ENCODE measurements at places on chromosomes 6 and 20. TPM values are rescaled to one million over a fixed set of nuclear protein-coding genes. Genes with fewer than 3 reads are reported as not detected.

DNA sequence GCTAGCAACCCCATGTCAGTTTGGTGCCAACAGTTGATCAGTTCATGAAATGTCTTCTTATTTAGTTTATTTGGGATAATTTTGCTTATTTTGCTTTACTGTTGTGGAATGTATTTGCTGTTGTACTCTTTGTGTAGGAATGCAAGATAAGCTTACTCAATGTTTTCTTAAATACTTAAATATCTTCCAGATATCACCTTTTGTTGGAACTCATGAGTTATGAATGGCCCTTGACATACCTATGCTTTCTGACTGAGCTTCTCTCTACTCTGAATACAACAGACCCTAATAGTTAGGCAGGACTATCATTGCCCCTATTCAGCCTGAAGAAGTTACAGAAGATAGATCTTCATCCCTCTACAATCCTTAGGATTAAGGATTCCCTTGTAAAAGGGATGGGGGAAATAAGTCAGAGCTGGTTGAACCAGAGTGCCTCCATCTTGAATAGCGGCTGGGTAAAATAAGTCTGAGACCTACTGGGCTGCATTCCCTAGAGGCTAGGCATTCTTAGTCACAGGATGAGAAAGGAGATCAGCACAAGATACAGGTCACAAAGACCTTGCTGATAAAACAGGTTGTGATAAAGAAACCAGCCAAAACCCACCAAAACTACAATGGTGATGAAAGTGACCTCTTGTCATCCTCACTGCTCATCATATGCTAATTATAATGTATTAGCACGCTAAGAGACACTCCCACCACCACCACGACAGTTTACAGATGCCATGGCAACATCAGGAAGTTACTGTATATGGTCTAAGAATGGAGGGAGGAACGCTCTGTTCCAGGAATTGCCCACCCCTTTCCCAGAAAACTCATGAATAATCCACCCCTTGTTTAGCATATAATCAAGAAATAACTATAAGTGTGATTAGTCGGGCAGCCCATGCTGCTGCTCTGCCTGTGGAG, 196.9 kb downstream of the AKAP7 start:
- no peaks in the 10 kb centered on the region for H3K36me3 ChIP-seq
- H3K27ac ChIP-seq: peak overlapping the region; percentile 24
- H3K27me3 ChIP-seq: no peaks in the 10 kb centered on the region
- H3K4me3 ChIP-seq: no peak overlapping the region
- no peak for DNase-seq

- no peaks in the 10 kb centered on the region for H3K4me1 ChIP-seq
- H3K27me3 ChIP-seq: no peaks in the 10 kb centered on the region
- no peaks in the 10 kb centered on the region for H3K36me3 ChIP-seq
- DNase-seq: no peak
Measured at GRCh38 chr6:145761584-145761983, 26.3 kb upstream of the EPM2A start.

The SLC32A1 gene
- total RNA-seq: not detected

GRCh38 chr6:147724454-147724853, 216.0 kb downstream of the SAMD5 start:
- no peak for DNase-seq
- no peaks in the 10 kb centered on the region for H3K36me3 ChIP-seq
- no peak overlapping the region for H3K4me3 ChIP-seq
- H3K4me1 ChIP-seq: no peaks in the 10 kb centered on the region
- H3K27me3 ChIP-seq: no peaks in the 10 kb centered on the region

DNA sequence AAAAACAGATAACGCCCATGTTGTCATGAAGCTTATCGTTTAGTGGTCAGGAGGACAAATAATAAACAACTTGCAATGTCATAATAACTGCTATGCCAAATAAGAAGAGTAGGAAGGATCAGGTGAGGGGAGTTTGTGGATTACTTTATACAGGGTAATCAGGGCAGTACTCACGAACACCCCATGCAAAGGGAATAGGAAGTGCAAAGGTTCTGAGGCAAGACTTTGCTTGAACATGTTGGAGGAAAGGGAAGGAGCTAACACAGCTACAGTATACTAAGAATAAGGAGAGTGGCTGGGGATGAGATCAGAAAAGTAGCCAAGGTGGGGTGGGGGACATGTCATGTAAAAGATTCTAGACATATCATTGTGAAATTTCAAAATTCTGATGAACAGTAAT, 292.0 kb upstream of the RUNX2 start:
- H3K27ac ChIP-seq: no peak overlapping the region
- H3K36me3 ChIP-seq: no peaks in the 10 kb centered on the region
- no peak for DNase-seq
- H3K27me3 ChIP-seq: no peaks in the 10 kb centered on the region
- H3K4me3 ChIP-seq: no peak overlapping the region

GRCh38 chr6:41187924-41188886, 12.7 kb downstream of the TREML2 start:
- no peak overlapping the region for H3K4me3 ChIP-seq
- H3K27ac ChIP-seq: no peak overlapping the region
- peaks cover 27% of the 10 kb centered on the region for H3K27me3 ChIP-seq
- H3K36me3 ChIP-seq: peaks cover 3% of the 10 kb centered on the region
- H3K4me1 ChIP-seq: peaks cover 20% of the 10 kb centered on the region
- DNase-seq: no peak

DNA sequence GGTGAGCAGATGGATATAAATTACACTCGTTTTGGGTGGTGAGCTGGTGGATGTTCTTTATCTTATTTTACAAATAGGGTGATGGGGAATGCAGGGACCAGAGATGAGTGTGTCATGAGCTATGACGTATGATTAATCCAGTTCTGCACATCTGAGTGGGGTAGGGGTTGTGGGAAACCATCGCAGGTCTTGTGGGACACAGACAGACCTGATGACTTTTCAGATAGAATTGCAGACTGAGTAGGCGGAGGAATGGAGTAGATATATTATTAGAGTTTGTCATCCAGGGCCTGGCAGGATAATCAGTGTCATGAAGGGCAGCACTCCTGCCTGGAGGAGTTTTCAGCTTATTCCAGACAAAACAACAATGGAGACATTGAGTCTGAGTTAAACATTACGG, 12.9 kb upstream of the DSP start:
- H3K27ac ChIP-seq: no peak overlapping the region
- H3K36me3 ChIP-seq: no peaks in the 10 kb centered on the region
- H3K4me1 ChIP-seq: no peaks in the 10 kb centered on the region
- no peaks in the 10 kb centered on the region for H3K27me3 ChIP-seq

The SAYSD1 gene
- 15.4 TPM for total RNA-seq

The NFKBIL1 gene
- 17.2 TPM for total RNA-seq

DNA sequence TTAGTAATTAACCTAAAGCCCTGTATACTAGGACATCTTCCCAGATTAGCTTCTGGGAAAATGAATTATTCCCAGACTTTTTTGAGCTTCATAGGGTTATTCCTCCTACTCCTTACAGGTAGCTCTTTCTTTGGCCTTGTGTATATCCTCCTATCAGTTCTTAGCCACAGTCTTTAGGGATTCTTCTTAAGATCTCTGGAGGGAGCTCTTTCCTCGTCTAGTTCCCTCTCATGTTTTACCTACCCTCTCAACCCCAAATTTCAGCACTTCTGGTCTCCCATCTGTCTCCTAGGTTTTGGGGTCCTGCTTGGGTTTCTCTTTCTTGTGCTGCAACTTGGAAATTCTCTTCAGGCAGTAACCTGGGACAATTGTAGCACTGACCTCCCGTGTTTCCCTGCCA, 46.4 kb upstream of the SLC35B3 start:
- no peaks in the 10 kb centered on the region for H3K4me1 ChIP-seq
- H3K36me3 ChIP-seq: no peaks in the 10 kb centered on the region

The ISM1 gene
- total RNA-seq: 0.71 TPM

- H3K27me3 ChIP-seq: no peaks in the 10 kb centered on the region
- H3K27ac ChIP-seq: no peak overlapping the region
- H3K4me3 ChIP-seq: no peak overlapping the region
- no peak for DNase-seq
Measured at GRCh38 chr6:21935561-21936028, 342.0 kb downstream of the SOX4 start.

DNA sequence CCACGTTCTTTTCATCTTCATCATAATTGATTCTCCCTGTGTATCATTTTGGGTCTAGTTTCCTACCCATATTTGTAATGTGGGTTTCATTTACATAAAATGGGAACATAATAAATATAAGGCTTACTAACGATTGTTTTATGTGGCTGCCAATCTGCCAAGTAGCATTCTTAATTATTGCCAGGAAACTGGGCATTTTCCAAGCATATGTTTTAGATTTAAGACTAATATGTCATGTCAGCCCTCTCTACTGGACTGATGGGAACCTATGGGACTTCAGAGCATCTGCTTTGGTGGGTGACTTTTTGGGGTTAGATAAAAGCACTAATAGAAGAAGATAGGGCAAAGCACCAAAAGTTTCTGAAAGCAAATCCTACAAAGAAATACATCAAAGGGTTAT, 157.5 kb downstream of the TBX18 start:
- H3K27ac ChIP-seq: no peak overlapping the region
- no peaks in the 10 kb centered on the region for H3K4me1 ChIP-seq
- H3K4me3 ChIP-seq: no peak overlapping the region
- no peaks in the 10 kb centered on the region for H3K36me3 ChIP-seq
- DNase-seq: no peak
- H3K27me3 ChIP-seq: no peaks in the 10 kb centered on the region

The SLC22A16 gene
- total RNA-seq: 0.52 TPM

- no peak overlapping the region for H3K27ac ChIP-seq
- H3K4me3 ChIP-seq: no peak overlapping the region
- H3K27me3 ChIP-seq: no peaks in the 10 kb centered on the region
- no peaks in the 10 kb centered on the region for H3K36me3 ChIP-seq
- H3K4me1 ChIP-seq: peaks cover 6% of the 10 kb centered on the region
Measured at GRCh38 chr6:157595768-157596167, 214.8 kb downstream of the ZDHHC14 start.

- no peaks in the 10 kb centered on the region for H3K27me3 ChIP-seq
- H3K36me3 ChIP-seq: no peaks in the 10 kb centered on the region
- no peak overlapping the region for H3K27ac ChIP-seq
- no peaks in the 10 kb centered on the region for H3K4me1 ChIP-seq
- no peak overlapping the region for H3K4me3 ChIP-seq
- no peak for DNase-seq
Measured at GRCh38 chr6:87875781-87876180, 171.9 kb upstream of the SPACA1 start.

GRCh38 chr20:50260479-50261221, 70.0 kb downstream of the CEBPB start:
- H3K4me3 ChIP-seq: no peak overlapping the region
- H3K4me1 ChIP-seq: peaks cover 43% of the 10 kb centered on the region
- H3K27me3 ChIP-seq: no peaks in the 10 kb centered on the region
- H3K27ac ChIP-seq: peak overlapping the region; percentile 71
- no peak for DNase-seq

DNA sequence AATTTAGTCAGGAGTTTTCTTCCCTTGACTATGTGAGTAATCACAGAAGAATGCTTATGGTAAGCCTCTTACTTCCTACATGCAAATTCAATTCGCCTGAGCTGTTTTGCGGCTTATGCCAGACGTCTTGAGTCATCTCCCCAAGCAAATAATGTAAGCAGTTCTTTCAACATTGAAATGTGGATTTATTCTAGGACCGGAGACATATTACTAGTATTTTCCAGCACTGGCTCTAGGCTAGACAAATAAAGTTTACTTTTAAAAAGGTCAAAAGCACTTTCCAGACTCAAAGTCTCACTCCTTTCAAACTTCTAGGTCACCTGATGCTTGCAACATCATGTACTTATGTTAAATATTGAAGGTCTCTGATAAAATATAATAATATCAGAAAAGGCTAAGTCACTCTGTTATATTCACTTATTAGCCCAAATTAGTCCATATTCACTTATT, 38.1 kb upstream of the NOX3 start:
- H3K36me3 ChIP-seq: no peaks in the 10 kb centered on the region
- H3K27ac ChIP-seq: peak overlapping the region; percentile 84
- peak; percentile 75 for DNase-seq
- no peaks in the 10 kb centered on the region for H3K4me1 ChIP-seq
- no peak overlapping the region for H3K4me3 ChIP-seq

GRCh38 chr6:5490501-5491069, 229.3 kb downstream of the FARS2 start:
- H3K27ac ChIP-seq: no peak overlapping the region
- H3K27me3 ChIP-seq: no peaks in the 10 kb centered on the region
- H3K4me1 ChIP-seq: no peaks in the 10 kb centered on the region
- H3K4me3 ChIP-seq: no peak overlapping the region

DNA sequence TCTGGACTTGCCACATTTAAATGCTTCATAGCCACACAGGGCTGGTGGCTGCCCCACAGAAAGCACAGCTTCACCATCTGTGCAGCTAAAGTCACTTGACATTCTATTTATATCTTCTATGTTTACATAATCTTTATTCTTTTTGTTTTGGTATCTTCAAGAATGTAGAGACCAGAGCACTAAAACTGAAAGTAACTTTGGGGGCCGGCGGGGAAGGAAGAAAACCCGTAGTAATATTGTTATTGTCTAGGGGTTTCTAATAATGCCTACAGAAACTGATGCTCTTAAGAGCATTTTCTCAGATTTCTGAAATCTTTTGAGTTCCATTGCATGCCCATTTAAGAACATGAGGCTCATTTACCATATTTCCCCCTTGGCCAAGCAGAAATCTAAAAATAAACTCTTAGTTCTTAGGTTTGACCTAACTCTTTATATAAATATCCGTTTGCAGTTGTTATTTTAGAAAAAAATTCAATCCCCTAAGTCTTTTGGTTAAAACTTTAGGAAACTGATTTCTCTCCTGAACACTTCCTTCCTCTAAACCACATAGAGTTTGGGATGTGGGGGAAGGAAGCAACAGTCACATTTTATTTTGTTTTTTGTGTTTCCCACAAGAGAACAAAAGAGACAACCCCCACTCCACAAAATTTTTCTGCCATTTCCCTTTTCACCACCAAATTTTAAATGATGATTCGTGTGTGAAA, 207.6 kb downstream of the OGFRL1 start:
- no peak for DNase-seq
- H3K27me3 ChIP-seq: no peaks in the 10 kb centered on the region
- peaks cover 4% of the 10 kb centered on the region for H3K4me1 ChIP-seq

DNA sequence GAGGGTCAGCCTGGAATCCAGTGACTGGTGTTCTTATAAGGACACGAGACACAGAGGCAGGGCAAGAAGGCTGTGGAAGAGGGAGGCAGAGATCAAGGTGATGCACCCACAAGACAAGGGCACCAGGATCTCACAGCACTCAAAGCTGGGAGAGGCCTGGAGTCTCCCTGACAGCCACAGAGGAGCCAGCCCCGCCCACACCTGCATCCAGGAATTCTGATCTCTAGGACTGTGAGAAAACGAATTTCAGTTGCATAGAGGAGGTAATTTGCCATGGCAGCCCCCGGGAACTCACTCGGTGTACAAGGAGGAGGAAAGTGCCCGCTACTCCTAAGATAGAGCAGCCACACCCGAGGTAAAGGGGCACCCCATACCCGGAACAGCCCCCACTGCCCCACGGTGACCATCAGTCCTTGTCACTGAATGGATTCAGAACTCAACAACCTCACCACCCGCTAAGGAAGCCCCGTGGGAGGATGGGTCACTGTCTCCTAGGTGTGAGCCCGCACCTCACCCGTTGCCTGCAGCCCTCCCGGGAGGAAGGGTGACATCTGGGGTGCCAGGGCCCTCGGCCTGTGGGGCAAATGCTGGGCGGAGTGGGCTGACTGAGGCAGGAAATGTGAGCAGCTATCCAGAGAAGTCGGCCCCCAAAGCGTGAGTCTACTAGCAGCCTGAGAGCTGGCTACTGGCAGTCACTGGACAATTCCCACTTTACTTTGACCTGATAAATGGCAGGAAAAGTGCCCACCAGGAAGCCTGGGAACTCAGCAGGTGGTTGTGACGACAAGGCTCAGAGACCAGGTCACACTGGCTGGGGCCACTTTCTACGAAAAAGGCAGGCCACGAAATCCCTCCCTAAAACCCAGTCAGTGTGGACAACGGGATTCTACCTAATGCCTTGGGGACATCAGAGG, 22.4 kb downstream of the DLL1 start:
- no peak overlapping the region for H3K4me3 ChIP-seq
- DNase-seq: no peak
- no peak overlapping the region for H3K27ac ChIP-seq
- peaks cover 11% of the 10 kb centered on the region for H3K27me3 ChIP-seq
- H3K36me3 ChIP-seq: no peaks in the 10 kb centered on the region

Data from left lung (tissue), 14 donors.